ENCODE measurements at places on chromosomes 6 and 20.
A peak's percentile ranks its signal among the peaks of the same experiment; 100 is the strongest.

DNA sequence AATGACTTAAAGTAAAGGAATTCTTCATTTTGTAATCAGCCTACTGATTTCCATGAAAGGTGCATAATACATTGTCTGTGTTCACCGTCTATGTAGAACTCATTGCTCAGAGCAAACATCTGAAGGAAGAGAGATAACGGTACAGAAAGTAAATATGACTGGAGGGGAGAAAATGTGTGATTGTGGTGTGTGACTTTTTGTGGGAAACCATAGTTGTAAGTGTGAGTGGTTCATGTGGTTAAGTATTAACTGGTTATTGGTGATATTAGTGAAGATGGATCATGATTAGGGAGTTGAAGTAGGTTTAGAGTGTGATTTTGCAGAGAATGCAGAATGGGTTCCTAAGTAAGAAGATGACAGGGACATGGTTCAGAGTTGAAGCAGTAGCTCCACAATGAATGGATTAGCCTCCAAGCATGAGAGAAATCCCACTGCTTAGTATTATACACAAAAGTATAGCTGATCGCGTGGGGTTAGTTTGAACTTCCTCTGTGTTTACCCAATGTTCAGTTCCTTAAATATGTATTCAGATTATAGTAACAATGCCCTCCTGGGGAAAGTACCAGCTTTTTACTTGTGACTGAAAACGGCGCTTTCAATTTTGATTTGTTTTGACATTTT is 368.9 kb downstream of the UTRN start:
- DNase-seq, result no peak

DNA sequence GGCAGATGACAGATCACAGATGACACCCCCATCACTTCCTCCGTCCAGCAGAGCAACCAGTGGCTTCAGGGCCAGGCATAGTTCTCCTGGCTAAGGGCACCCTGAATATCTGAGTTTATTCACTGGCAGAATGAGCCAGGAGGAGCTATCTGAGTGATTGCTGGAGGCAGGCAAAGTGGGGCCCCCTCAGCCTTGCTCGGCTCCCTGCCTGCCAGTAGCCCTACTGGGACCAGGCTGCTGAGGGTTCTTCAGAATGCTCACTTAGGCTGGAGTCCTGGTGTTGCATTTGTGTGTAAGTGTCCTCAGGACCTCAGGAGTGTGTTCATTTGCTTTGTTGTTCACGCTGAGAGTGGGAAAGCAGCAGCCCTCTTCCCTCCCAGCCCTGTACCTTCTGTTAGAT is 31.2 kb downstream of the CHMP4B start:
- no peak for DNase-seq

GRCh38 chr6:1485678-1486077 is 96.3 kb downstream of the FOXF2 start:
- no peak for DNase-seq

- DNase-seq, result peak; percentile 33
Observed at GRCh38 chr6:42045538-42046460, 4.5 kb upstream of the TAF8 start.

GRCh38 chr6:38738261-38738660 is 23.1 kb downstream of the DNAH8 start:
- no peak for DNase-seq

DNA sequence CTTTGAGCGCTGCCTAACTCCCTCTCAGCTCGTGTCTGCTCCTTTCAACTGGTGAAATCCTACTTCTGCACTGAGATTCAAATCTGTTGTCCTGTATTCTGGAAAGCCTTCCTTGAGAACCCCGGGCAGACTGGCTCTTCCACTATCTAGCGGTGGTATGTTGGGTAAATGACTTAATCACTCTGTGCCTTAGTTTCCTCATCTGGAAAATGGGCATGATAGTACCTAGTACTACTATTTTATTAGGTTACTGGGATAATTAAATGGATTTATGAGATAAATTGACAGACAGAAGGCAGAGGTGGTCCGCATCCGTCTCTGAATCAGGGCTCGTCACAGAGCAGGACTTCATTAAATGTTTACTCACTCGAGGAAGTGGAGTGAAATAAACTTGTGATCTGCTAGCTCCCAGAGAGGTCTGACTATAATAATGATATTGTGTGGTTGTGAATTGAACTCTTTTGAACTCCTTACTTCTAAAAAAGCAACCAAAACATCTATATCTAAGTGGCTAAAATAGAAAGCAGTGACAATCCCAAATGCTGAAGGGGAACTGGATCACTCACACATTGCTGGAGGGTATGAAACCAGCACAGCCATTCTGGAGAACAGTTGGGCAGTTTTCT is 26.6 kb downstream of the PPP1R16B start:
- DNase-seq, result no peak

- no peak for DNase-seq
Observed at GRCh38 chr6:113202852-113203714, 654.1 kb upstream of the MARCKS start.

- no peak for DNase-seq
Observed at GRCh38 chr6:25428758-25429317, 149.7 kb downstream of the CARMIL1 start.

DNA sequence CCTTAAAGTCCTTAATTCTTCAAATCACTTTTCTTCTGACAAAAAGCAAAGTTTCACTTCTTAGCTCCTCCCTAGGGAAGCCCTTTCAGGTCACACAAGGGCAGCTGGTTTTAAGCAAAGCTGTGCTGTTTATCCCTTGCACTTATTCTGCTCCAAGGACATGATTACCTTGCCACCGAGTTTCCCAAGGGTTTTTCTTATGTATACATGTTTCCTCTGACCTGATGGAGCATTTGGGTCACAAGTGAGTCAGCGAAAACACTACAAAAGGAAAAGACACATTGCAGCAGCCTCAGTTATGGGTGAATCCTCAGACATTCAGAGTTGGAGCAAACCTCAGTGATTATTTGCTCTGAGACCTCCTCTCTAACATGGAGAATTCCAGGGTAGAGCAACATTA is 26.6 kb upstream of the ILRUN start:
- no peak for DNase-seq

GRCh38 chr6:150541576-150541975 is 58.1 kb upstream of the PLEKHG1 start:
- no peak for DNase-seq

DNA sequence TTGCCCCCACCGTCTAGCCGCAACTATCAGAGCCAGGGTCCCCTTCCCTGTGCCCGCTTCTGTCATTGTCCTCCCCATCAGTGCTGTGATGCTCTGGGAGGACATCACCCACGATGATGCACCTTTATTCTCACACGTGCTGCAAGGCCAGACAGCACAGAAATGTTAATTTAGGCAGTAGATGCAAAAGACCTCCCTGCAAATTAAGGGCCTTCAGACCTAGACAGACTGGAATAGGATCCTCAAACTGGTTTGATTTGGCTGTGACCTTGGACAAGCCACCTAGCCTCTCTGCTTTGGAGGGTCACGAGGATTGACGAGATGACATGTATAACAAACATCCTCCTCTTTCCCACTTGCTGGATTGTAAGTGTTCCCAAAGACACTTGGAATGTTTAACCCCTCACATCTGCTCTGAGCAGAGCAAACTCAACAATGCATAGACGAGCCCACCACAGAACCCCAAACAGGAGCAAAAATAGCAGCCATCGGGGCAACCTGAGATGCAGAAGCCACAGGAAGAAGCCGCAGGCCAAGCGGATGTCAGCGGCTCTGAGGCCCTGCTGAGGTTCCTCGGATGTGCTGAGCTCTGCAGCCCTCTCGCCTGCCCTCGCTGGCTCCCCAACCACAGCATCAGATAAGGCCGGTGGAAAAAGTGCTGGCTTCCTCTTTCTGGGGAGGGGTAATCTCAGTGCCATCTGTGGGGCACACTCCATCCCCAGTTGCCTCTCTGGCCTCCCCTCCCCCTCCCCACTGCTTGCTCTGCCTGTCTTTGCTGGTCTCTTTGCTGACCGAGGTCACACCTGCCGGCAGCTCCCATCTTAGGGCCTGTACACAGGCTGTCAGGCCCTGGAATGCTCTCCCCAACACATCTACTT is 35.3 kb downstream of the TOX2 start:
- DNase-seq, result no peak

DNA sequence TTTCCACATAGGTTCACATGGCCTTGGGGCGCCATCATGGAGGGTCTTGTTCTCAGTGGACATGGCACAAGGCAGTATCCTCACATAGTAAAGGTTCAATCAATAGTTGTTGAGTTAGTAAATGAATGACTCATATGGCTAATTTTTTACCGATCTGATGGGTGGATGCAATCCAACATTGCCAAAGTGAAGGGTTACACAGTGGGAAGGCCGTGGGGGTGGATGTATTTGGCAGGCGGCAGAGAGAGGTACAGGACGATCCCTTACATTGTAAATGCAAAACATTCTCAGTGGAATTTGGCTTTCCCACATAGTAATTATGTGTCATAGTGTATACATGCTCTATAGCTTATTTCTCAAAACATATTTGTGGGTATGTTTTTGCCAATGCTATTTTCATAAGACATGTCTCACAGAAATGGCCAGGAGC is 21.0 kb upstream of the PDE7B start:
- no peak for DNase-seq
